ENCODE measurements at places on chromosomes 3 and 15.

DNA sequence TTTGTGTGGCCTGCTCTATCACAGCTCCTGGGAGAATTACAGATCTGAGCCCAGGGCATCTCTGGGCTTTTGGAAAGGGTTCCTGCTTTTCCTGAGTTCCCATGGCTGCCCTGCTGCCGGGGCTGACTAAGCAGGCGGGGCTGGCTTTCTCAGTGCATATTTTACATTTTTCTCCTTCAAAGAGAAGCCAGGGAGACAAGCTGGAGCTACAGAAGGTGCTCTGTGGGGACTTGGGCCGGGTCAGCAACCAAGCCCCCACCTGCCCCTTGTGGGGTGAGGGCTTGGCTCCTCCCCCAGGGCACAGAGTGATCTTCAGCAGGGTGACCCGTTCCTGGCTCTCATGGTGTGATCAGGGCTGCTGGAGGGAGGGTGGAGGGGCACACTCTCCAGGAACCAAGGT lies 17.4 kb downstream of the ABTB1 start:
- DNase-seq = no peak

DNA sequence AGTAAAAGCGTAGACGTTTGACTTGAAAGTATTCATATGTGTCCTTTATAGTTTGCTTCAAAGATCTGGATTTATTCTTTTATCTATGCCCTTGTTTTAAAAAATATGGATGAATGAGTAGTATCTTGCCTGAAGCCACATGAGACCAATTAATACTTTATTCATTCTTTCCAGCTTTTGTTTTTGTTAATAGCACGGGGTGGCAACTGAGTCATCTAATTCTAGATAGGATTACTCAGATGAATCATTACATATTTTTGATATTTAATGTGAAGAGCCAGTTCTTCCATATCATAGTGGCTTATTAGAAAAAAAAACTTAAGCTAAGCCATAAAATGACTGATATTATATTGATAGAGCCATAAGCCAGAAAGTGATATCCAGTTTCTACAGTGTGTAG lies 121.9 kb downstream of the BBX start:
- no peak for DNase-seq

- no peak for DNase-seq
These were observed 448 bp downstream of the SHISA5 start for GRCh38 chr3:48503401-48504050.

DNA sequence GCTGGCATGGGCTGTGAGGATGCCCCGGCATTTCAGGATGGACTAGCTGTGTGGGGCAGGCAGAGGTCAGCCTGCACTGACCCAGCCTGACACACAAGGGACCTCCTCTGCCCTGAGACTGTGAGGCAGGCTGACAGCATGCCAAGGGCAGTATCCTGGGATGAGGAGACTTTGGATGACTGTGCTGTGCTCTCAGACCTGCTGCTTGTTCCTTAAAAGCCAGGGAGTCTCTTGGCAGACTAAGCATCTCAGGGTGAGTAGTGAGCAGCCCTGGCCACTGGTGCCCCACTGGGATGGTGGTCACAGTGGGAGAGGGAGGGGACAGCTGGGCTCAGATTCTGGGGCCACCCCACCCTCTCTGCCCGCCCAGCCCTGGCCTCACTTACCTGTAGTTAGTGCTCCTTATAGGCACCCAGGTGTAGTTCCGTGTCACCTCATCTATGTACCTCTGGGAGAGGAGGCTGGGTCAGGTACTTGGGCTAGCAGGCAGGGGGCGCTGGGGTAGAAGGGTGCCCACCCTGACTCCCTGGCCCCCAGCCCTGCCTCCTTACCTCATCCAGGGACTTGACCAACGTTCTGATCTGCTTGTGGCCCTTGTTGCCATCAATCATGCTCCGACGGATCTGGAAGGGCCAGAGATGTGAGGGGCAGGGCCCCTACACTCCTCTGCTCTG lies 16.1 kb upstream of the TMEM115 start:
- no peak for DNase-seq

Data from stimulated activated CD4-positive, alpha-beta T cell treated with anti-CD3 and anti-CD28 coated beads, Interleukin-15, amount 100 ng/mL, for 24 hours (primary cell).